ENCODE measurements at places on chromosomes 6 and 20.
A peak's percentile ranks its signal among the peaks of the same experiment; 100 is the strongest.

GRCh38 chr6:131038597-131039344 is 24.3 kb downstream of the EPB41L2 start:
- no peak for DNase-seq

DNA sequence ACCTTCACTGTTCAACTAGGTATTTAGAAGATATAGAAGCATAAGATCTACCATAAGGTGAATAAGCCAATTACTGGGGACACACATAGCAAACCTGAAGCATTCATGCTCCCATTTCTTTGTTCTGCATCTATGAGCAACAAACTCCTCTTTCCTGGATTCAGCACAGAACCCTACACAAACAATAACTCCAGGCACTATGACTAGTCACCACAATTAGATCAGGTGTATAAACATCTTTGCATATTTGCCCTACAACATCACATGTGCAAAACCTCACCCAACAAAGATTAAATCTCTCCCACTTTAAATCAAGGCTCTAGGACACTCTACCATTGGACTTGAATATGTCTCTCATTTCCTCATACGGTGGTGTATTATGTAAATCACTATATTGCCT is 652.3 kb downstream of the EPHA7 start:
- DNase-seq = no peak

DNA sequence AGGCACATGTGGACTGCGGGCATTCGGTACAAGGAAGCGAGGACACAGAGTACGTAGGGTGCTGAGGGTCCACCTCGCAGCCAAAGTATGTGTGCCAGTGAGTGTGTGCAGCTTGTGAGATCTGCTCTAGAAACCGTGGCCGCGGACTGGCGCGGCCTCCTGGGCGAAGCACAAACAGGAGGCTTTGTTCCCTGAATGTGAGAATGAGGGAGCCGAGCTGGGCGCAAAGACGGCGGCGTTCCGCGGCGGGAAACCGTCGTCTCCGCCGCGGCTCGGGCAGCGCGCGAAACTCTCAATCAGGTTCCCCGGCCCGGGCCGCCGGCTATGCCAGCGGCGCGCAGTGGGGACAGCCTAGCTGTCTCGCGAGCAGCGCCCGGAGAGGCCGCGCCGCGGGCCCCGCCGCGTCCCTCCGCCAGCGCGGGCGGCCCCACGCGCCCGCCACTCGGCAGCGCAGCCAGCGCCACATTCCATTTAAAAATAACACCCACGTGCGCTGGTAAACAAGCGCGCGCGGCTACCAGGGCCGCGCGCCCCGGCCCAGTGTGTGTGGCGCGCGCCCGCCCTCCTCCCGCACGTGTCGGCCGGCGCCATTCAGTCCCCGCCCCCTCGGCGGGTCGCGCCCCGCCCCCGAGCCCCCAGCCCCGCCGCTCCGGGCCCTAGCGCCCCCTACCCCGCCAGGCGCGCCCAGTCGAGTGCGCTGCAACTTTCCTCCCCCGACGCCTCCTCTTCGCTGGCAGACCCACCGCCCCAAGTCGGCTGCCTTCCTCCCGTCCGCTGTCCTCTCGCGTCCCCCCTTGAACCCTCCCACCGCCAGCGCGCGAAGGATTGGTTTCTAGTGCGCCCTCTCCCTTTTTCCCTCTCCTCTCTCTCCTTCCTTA is 3.0 kb upstream of the FOXO3 start:
- peak; percentile 70 for DNase-seq

GRCh38 chr6:21785164-21785563 is 191.6 kb downstream of the SOX4 start:
- no peak for DNase-seq

DNA sequence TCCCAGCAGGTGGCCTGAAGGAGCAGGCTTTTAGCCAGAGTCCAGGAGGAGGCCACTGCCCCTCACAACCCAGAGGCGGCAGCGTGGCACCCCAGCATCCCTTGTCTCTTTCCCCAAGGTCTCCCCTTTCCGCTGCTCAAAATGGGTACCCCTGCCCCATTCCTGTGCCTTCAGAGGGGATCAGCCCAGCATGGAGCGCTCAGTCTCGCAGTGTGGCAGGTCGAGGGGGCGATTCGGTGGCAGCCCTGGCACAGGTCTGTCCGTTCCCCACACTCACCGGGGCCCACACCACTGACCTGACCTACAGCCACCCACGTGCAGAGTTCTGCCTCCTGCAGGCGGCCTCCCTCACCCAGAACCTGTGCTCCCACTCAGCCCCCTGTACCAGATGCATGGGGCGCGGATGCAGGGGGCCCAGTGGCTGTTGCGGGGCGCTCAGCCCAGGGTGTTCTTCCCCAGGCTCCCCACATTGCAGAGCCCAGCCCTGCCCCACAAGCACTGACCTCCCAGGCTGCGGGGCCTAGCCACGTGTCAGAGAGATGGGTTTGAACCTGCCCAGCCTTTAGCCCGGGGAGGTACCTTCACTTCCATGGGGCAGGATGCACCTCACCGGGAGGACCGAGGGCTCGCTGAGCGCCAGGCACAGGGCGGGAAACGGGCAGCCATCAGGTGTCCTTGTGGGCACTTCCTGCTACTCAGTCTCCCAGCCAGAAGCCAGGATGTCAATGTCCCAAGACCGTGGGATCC is 41.8 kb downstream of the DSTN start:
- no peak for DNase-seq

GRCh38 chr20:35981969-35982368 is 13.6 kb downstream of the CNBD2 start:
- no peak for DNase-seq

DNA sequence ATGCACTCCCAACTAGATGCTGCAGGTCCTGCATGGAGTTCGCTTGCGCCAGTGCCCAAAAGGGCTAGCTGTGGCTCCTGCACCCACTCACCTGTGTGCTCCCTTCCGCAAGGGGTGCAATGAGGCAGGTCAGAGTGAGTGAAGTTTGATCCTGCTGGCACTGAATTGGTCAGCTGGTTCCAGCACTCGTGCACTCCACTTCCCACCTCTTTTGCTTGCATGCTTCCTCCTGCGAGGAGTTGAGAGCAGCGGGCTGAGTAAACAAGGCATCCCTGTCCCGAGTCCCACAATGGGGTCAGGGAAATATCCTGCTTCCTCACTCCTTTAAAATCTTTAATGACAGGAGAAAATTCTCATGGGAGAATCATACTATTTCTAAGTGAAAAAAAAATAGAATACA is 86.2 kb downstream of the LCA5 start:
- no peak for DNase-seq

DNA sequence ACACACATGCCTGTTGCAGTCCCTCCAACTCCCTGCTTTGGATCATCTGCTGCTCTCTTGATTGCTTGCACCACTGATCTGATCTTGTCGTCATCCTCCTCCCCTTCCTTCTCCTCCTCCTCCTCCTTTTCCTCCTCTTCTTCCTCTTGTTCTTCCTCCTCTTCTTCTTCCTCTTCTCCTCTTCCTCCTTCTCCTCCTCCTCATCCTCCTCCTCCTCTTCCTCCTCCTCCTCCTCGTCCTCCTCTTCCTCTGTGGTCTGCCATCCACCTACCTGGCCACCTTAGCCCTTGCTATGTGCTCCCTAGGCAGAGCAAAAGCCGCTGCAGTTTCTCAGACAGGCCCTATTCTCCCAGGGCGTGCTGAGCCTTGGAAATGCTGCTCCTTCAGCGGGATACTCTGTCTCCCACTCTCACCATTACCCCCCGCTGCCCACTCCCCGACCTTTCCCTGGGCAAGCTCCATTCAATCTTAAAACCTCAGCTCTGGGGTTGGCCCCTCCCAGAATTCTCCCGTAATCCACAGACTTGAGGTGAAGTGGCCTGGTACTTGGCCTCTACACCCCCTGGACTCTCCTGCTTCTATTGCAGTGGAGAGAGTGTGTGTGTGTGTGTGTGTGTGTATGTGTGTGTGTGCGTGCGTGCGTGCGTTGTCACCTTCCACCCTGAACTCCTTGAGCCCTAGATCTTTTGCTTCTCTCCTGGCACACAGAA is 105.0 kb downstream of the SASH1 start:
- DNase-seq = no peak

DNA sequence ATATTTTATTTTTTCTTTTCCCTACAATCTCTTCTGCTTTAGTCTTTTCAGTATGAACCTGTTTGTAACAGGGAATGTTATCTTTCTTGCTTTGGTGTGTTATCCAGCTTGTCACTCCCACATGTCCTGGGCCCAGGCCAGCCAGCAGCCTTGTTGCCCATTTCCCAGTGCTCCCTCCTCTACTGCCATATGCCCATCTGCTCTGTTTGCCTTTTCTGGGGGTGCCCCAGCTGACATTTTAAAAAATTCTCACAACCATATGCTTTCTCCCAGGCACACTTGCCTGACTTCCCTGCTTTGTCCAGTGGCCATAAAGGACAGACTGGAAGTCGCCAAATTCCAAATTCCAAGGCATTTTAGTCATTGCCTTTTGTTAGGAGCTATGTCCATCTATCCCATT is 23.6 kb upstream of the LMBRD1 start:
- DNase-seq = no peak

GRCh38 chr6:132648356-132648755 is 10.6 kb downstream of the TAAR1 start:
- peak; percentile 9 for DNase-seq

DNA sequence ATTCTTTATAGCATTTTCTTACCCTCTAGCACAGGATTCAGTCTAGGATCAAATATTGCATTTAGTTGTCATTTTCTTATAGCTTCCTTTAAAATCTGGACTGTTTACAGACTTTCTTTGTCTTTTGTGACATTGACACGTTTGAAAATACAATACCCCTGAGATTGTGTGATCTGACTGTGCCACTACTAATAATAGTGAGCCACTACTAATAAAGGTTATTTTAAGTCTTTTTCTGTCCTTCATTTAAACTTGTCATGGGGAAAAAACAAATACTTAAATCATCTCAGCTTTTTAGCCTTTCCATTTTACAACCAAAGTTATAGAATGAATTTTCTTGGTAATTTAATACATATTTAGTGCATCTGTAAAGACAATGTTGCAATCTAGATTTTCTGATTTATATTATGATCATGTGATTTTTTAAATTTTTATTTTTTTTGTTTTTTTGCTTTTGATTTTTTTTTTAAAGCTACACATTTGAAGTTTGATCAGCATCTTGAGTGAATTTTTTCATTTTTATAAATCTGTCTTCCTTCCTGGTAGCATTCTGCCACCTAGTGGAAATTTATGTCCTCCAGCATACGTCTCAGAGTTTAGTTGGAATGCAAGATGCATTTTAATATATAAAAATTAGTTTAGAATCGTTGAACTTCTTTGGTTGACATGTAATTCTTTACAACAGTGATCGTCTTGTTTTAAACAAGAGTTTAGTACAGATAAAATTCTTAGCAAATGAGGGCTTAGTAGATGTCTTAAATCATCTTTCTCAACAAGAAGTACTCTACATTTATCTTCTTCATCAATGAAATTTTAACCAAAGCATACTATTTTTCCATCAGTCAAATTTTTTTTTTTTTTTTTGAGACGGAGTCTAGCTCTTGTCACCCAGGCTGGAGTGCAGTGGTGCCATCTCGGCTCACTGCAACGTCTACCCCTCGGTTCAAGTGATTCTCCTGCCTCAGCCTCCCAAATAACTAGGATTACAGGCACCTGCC is 119.4 kb downstream of the NCOA3 start:
- peak; percentile 28 for DNase-seq

DNA sequence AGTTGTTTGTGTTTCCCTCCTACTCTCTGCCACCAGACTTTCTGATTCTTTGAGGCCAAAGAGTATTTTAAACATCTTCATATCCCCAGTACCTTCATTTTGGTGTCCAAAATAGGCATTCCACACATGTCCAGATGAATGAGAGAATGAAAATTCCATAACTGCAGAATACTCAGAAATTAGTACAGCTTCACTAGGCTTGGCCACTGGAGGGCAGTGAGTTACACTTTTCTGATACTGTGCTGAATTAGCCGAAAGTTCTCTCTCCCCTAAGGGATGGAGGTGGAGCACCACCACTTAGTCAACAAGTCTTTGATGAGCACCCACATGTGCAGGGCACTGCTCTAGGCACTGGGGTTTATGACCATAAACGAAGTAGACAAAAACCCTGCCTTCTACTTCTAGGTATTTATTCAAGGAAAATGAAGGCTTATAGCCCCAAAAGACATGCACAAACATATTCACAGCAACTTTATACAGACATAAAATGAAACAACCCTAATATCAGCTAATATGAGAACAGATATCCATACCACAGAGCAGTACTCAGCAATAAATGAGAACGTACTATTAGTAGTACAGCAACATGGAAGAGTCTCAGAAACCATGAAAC is 46.1 kb upstream of the TMEM217 start:
- DNase-seq = peak; percentile 24

- no peak for DNase-seq
Measured at GRCh38 chr6:79072640-79073181, 5.3 kb downstream of the PHIP start.

- no peak for DNase-seq
Measured at GRCh38 chr6:135921188-135921587, 69.7 kb downstream of the PDE7B start.

DNA sequence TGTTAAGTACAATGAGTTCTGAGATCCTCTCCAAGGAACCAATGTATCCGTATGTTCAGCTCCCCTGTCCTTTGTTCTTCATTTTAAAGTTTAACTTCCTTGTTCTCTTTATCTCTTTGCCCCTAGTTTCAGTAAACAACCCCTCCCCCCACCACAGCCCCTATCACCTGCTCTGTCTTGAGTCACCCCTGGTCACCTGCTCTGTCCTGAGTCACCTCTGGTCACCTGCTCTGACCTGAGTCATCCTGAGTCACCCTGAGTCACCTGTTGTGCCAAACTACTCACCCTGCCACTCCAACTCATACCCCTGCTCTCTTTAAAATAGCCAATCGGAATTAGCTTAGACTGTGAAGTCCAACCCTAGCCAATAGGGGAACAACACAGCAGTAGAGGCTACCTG is 288.7 kb upstream of the CDYL start:
- no peak for DNase-seq

DNA sequence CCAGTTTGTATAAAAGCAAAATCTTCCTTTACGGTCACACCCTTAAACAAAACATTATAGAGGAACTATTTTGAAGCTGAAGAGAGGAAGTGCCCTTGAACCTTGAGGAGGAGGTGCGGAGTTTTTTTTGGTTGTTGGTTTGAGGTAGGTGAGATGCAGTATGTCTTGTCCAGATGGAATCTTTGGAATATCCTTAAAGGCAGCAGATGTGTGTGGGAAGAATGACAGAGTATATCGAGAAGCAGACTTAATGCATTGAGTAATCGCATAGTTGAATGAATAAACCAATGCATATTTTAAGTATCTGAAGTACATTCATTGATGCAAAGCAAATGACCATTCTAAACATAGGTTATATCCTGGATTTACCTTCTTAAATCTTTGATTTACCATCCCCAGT is 49.9 kb downstream of the AIG1 start:
- DNase-seq = peak; percentile 4

- no peak for DNase-seq
Measured at GRCh38 chr6:21738180-21739094, 144.9 kb downstream of the SOX4 start.

DNA sequence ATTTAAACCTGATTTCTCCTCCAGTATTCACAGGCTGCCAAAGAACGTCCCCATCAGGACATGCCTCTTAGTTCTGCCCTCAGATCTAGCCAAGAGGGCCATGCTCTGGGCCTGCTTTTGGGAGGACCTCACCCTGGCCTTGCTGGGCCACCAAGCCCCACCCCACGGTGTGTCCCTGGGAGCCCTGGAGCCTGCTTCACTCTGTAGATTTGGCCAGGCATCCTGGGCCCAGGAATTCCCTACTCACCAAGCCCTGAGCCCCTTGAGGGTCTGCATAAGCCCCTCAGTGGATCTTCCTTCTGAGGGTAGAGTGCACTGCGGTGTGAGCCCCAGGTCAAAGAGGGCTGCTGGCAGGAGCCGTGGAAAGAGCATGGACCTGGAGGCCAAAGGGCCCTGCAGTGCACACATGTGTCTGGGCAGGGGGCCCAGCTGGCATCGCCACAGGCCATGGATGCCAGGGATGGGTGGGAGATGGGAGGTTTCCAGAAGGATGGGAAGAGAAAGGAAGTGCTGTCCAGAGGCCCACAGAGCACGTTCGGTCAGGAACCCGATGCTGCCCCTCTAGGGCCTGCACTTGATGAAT is 98.0 kb downstream of the DACT2 start:
- no peak for DNase-seq

Measured in inflammatory macrophage treated with lipopolysaccharide for 1 hour (primary cell).